ENCODE measurements at places on chromosomes 5 and 9.

DNA sequence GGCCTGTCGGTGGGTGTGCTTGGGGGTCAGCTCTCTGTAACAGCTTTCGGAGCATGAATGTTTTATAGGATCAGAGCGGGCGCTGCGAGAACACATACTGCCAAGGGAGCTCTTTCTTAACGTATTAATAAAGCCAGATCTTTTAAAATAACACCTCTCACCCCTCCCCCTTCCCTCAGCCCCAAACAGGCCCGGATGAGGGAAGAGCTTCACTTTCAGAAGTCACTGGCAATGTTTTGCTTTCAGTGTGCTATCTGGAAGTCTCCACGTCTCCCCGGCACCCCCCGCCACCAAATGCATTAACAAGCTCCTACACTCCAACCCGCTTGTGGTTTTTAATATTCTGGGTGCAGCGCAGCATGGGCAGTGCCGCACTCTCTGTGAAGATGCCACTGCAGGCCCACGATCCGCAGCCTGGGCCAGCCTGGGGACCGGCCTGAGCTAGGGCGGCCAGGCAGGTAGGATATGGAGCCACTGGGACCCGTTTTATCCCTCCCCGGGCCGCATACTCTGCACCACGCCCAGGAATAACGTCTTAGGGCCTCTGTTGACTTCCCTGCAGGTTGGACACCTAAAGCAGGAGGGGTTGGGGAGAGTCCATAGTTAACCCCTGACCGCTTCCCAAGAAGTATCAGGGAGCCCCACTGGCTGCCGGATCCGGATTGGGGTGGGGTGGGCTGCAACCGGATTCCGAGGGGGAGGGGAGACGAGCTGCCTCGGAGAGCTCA, 12.6 kb downstream of the NR2F1 start:
- DNase-seq: no peak

GRCh38 chr5:82352146-82352791, 74.1 kb upstream of the RPS23 start:
- no peak for DNase-seq

DNA sequence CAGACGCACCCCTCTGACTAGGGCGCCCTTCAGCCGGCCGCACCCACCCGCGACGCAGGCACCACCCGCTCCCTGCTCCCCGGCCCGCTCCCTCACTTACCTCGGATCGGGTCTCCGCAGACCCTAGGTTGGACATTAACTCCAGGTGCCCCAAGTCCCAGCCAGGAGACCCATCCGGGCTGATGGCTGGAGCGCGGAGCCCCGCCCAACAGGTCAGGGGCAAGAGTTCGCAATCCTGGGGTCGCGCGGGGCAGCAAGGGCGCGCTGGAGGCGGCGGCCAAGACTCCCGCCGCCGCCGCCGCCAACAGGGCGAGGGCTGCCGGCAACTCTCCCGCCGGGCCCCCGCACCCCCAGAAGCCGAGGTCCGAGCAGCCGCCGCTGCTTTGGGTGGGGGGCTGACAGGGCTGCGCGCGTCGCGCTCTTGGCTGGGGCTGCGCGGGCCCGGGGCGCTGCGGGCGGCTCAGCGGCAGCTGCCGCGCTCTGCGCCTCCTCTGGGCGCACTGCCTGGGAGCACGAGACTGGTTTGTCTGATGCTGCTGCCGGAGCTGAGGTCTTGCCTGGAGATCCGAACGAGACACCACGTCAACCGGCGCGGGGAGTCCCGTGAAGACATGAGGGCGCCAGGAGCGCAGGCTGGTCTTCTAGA, at the start of gene GDNF:
Gene GDNF, minus strand, starts transcription at position 635 of the 646 bp plus-strand sequence. CDS start 5,245 bp downstream, outside the sequence.
- DNase-seq: no peak

DNA sequence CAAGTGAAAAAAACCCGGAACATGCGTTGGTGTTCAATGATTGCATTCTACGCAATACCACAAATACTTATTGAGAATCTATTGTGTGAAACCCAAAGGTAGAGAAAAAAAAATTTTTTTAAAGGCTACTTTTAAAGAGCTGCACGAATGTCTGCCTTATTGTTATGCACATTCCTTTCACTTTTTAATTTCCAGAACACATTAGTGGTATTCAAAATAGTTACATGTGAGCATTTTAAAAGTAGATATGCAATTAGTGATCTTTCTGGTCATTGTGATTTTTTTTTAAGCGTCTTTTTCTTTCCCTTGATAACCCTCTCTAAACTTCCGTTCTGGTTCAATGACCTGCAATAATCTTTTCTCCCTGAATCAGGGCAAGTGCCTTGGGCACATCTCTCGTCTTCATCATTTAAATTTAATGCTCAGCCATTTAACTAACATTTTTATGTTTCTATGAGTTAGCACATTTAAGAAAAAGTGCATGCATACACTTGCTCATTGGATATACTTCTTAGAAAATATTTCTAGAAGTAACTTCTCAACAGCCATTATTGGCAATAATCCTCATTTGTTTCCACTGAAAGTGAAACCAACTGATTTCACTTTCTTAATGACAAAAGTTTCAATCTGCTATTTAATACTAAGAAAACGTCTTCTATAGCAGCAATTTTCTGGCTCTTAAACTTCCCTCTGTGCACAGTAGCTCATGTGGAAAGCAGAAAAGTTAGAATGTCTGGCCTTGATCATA, 80.3 kb downstream of the CDH6 start:
- no peak for DNase-seq

- no peak for DNase-seq
Observed at GRCh38 chr5:118228489-118228888, 759.9 kb downstream of the DTWD2 start.

GRCh38 chr9:120532891-120533290, 47.1 kb downstream of the CDK5RAP2 start:
- DNase-seq: no peak

DNA sequence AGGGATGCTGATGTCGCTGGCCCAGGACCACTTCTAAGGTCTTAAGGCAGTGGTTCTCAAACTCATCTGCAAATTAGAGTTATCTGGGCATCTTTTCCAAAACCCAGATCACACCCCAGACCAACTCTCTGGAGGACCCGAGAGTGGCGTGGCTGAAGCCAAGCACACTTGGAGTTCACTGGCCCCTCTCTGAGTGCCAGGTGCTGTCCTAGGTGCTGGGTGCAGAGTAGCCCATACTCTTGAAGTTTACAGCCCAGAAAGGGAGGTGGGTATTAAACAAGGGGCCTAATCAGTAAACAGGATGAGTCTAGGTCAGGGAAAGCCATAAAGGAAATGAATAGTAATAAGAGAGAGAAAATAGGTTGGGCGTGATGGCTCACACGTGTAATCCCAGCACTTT, 17.6 kb downstream of the CAMK2A start:
- no peak for DNase-seq

- no peak for DNase-seq
Observed at GRCh38 chr9:97774673-97775072, 77.5 kb upstream of the XPA start.

- peak; percentile 61 for DNase-seq
Observed at GRCh38 chr9:127578952-127579853, 32.9 kb upstream of the STXBP1 start.

DNA sequence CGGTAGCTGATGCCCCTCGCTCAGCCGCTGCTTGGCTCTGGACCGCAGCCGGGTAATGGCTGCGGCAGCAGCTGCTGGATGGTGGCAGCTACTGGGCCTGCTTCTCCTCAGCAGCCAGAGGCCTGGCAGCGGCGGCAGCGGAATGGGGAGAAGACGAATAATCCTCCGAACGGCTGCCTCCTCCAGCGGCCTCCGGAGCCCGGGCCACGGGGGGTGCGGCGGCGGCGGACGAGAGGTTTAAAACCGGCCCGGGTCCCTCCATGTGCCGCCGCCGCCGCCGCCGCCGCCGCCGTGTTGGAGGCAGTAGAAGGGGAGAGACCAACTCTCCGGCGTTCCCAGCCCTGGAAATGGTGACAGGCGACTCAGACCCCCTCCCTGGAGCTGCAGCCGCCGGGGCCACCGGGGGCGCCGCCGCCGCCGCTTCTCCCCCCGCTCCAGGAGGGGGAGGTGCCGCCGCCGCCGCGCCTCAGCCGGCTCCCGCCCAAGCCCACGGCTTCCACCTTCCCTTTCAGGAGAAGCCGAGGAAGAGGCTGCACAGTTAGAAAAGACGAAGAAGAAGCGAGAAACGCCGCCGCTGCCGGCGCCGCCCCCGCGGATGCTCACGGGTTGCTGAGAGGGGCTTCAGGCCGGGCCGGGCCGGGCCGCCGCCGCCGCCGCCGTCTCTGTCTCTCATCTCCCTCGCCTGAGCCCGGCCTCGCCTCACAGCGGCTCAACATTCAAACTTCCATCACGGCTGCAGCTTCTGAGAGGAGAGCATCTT, 118.4 kb upstream of the PRSS3 start:
- DNase-seq: peak; percentile 2

- no peak for DNase-seq
Observed at GRCh38 chr5:95863383-95863757, 40.8 kb upstream of the GLRX start.

DNA sequence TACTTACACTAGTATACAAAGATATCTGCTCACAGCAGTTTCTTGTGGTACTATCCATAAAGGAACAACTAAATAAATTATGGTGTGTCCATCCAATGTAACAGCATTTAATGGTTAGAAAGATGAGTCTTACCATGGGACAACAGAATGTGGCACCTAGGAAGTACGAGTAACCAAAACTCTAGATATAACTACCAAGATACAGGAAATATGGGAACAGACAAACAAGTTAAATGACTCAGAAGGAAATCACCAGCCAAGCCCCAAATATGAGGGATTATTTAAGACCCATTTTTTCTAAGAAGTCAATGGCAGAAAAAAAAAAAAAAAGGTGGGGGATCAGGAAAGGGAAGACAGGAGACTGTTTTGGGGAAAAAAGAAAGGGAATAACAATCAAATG, 294.8 kb downstream of the PRELID2 start:
- DNase-seq: no peak

DNA sequence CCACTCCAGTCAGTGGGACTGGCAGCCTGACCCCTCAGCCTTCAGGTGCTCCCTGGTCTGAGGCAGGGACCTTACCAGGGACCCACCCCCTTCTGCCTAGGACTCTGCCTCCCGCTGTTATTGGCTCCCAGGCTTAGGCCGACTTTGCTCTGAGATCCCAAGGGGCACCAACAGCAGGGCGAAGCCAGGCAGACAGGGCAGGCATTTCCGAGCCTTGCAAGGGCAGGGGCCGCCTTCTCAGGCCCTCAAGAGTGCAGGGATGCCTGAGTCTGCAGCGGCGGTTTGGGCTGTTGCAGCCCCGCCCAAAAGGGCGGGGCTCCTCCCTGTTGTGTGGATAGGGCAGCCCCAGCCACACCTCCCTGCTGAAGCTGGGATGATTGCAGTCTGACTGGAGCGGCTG, 644.6 kb downstream of the PRR16 start:
- DNase-seq: no peak

DNA sequence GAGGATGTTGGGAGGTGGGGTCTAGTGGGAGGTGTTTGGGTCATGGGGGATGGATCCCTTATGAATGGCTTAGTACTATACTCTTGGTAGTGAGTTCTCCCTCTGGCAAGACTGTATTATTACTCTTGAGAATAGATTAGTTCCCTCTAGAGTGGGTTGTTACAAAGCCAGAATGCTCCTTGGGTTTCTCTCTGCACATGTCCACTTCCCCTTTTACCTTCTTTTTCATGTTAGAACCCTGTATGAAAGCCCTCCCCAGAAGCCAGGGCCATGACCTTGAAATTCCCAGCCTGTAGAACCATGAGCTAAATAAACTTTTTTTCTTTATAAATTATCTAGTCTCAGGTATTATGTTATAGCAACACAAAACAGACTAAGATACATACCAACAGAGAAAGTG, 31.1 kb downstream of the SLC24A2 start:
- no peak for DNase-seq

GRCh38 chr5:88488561-88488960, 219.9 kb upstream of the TMEM161B start:
- no peak for DNase-seq

DNA sequence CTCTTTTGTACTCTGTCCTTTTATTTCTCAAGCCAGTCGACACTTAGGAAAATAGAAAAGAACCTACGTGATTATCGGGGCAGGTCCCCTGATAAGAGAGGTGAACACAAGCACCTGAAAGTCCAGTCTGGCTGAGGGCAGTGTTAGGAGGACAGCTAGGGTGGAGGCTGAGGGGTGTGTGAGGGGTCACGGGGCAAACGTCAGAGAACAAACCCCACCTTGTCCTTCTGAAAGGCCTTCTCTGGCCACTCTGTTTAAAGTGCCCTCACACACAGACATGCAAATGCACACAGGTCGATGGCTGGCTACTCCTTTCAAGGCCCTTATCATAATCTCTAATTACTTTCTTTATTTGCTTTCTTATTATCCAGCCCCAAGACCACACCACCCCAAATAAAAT, 108.8 kb downstream of the ESM1 start:
- DNase-seq: no peak

DNA sequence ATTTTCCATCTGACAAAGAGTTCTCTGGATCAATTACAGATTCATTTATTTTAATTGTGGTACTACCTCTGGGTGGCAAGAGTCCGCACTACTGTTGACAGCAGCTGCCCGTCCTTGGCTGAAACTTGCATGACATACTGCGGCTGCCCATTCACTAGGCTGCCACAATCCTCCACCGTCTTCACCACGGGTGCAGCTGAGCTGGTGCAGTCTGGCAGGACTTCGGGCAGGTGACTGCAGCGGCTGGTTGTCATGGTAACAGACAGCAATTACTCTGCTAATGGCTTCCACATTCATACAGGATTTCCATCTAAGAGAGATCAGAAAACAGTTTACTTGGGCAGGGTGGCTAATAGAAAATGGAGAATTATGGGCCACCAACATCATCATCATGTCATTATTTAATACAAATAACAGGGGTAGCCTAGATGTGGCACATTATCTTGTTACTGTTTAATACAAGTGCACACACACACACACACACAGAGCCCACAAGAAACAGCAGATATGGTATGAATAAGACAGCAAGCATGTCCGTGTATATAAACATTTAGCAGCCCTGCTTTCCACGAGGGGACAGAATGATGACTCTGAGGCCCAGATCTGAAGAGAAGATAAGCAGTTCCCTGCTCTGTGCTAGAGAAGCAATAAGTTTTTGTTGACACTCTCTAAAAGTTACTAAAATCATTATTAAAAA, 112.3 kb downstream of the MARCHF3 start:
- DNase-seq: no peak

DNA sequence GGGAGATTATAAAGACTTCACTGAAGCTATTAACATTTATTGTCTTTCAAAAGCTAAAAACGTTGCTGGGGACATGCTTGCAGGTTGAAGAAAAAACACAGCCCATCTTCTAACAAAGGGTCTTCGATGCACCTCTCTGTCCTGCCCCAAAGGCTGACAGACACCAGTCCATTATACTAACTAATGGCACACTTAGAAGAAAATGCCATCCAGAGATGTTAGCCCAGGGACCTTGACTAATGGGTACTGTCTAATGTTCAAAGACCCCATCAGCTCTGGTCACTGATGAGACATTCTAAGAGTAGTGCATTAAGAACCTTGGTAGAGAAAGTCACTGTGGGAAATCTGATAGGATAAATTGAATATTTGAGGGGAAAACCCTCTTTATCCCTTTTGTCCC, 124.9 kb downstream of the EBF1 start:
- DNase-seq: no peak

- no peak for DNase-seq
Observed at GRCh38 chr5:65065001-65065511, 296.3 kb downstream of the CWC27 start.

- no peak for DNase-seq
Observed at GRCh38 chr9:71762900-71763653, 5.2 kb downstream of the CEMIP2 start.

GRCh38 chr5:72543365-72543764, 36.2 kb upstream of the ZNF366 start:
- DNase-seq: no peak

Data from activated T-cell treated with anti-CD3 and anti-CD28 coated beads for 24 hours (primary cell).